ENCODE measurements at places on chromosomes 16 and 17.
A peak's percentile ranks its signal among the peaks of the same experiment; 100 is the strongest.

GRCh38 chr17:75877752-75878173 is 618 bp downstream of the TRIM47 start:
- DNase-seq = peak; percentile 68

DNA sequence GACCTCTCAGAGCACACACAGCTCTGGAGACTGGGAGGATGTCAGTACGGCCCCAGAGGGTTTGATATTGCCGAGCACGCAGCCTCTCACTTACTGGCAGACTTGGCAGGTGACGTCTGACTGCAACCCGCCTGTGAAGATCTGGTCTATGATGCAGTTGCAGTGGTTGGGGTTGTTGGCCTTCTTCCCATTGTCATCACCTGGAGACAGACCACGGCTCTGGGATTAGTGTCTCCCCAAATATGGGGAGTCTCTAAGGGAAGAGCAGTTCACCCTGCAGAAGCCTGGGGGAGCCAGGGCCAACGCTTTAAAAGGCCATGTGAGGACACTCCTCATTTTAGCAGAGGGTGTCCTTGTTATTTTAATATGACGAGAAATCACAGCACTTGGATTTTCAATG is 30.1 kb downstream of the USP22 start:
- no peak for DNase-seq

GRCh38 chr16:3835089-3835602 is 45.4 kb downstream of the CREBBP start:
- no peak for DNase-seq

DNA sequence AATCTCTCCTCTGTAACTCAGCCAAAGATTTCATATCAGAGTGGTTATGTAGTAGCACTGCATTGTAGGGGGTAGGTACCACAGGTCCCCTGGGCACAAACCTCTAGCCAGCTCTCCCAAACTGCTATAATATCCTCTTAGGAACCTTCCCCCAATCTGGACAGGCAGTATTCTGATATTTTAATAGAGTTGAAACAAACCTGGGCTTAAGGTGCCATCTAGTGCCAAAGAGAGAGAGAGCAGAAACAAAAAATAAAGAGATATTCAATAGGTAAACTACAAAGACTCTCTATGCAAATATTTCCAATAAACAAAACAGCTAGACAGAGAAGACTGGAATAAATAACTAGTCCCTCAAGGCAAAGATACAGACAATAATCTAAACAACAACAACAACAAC is 1070.0 kb downstream of the CDH11 start:
- DNase-seq = no peak

GRCh38 chr16:9681508-9681907 is 500.7 kb downstream of the GRIN2A start:
- DNase-seq = no peak

- peak; percentile 100 for DNase-seq
Measured at GRCh38 chr16:22297114-22297870, at the start of gene POLR3E. TSS of gene POLR3E (plus strand) at chr16:22297409. CDS start at chr16:22302969, 5,560 bp downstream.

DNA sequence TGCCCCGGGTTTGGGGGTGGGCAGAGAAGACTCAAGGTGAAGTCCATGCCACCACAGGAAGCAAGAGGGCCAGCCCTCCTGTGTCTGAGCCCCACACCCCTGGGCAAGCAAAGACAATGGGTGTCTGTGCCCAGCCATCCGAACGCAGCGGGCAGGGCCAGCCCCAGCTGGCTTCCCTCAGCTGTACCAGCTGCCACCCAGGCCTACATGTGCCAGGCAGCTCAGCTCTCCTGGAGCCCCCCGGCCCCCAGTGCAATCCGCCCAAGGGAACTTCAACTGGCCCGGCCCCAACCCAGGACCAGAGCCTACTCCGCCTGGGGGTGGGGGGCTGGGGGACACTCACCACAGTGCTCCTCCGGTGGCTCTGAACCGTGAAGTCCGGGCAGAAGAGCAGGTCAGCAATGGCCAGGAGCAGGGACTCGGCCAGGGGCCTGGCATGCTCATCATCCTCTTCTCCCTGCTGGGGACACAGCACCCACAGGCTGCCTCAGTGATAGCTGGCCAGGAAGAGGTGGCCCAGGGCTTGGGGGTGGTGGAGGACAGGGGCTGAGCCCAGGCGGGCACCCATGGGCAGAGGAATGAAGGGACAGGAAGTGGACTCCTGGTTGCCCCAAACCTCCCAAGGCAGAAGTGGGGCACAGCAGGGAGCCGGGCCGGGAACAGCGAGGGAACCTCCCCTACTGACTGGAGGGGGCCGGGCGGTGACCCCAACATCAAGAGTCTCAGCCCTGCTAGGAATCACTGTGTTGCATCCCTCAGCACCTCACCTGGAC is 9.8 kb downstream of the HID1 start:
- DNase-seq = no peak

- DNase-seq = no peak
Measured at GRCh38 chr17:41975099-41976083, 8.8 kb downstream of the CNP start.

GRCh38 chr16:89981414-89981813 is 32.9 kb downstream of the DEF8 start:
- DNase-seq = no peak

DNA sequence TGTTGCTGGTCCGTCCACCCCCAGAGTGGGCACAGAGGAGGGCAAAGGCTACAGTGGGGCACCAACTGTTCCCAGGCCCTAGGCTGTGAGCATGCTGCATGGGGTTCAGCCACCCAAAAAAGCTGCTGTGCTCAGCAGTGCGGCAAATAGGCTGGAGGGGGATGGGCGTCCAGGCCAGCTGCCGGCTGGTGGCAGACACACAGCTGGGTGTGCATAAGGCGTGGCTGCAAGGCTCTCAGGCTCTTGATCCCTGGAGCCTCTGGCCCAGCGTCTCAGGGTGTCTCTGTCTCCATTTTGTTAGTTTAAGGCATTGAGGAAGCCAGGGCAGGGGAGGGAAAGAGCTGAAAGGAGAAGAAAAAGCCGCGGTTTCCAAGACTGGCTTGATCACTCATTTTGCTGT is 8.8 kb downstream of the RPL19 start:
- DNase-seq = no peak

- no peak for DNase-seq
Measured at GRCh38 chr17:1908699-1909309, 79.0 kb downstream of the RPA1 start.

DNA sequence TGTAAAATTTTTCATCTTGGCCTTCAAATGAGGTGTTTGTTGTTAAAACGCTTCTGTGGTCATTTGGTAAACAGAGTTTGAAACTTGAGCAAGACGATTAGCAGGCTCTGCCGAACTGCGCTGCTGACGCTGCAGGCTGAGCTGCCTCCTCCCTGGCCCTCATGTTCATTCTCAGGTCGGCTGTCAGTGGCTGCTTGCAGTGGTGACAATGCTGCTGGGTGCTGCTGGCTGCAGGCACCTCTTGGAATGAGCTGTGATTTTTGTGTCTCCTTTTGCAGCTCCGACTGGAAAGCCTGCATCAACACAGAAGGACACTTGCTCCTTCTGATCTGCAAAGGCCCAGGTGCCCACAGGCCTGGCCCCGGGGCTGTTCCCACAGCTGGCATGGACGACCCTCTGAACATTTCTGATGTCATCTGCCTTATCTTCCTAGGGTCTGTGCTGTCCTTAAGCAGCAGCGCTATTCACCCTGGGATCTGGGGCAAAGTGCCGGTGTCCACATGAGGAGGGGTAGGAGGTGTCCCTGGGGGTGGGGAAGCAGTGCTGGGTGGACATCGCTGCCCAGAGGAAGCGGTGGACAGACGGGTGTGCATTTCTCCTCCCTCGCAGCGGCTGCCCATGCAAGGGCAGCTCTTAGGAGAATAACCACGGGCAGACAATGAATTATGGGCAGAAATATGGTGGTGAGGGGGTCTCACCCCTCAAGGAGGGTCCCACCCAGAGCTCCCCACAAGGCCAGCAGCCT is 23.1 kb upstream of the OSGIN1 start:
- no peak for DNase-seq

GRCh38 chr16:80664226-80664625 is 123.4 kb downstream of the DYNLRB2 start:
- no peak for DNase-seq

DNA sequence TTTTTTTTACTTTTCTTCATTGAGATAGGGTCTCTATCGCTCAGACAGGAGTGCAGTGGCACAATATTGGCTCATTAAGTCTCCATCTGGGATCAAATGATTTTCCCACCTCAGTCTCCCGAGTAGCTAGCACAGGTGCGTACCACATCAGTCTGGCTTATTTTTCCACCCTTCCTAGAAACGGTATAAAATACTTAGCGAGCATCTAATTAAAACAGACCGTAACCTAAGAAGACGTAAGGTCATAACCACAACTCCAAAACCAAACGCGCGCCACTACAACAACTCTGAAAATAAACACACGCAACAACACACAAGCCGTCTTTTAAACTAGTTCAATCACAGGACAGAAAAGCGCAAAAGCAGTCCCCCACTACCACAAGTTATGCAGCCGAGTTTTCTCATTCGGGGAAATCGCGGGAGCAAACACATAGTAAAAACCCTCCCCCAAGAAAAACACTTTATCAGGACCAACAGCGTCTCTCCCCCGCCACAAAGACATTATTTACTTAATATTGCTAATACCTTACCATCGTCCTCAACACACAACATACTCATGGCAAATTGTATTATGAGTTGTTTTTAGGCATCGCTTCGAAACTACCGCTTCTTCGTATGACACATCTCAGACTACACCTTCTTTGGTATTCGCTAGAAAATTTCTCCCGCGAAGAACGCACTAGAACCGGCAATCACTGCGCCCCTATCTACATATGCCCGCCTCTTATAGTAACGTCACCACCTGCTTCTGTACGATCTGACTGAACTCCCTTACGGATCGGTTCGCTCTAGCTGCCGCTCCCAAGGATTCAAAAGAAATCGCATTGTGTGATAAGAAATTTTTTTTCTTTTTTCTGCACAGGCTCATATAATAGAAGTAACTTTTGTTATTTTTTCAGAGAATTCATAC is 32.8 kb downstream of the TEX14 start:
- peak; percentile 57 for DNase-seq

DNA sequence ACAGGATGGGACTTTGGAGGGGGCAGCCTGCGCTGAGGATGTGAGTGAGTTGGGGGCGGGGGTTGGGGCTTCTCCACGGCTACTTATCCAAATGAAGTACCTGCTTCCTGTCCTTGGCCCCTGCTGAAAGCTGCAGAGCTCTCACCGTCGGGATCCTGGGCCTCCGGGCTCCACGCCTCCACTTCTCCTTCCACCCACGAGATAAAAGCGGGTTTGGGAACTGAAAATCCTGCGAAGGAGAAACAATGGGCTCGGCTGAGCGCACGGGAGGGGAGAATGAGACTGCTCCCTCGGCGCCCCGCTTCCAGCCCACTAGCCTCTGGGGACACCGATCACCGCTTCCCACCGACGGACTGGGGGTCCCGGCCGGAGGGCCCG is 486 bp downstream of the ZNF785 start:
- DNase-seq = no peak

DNA sequence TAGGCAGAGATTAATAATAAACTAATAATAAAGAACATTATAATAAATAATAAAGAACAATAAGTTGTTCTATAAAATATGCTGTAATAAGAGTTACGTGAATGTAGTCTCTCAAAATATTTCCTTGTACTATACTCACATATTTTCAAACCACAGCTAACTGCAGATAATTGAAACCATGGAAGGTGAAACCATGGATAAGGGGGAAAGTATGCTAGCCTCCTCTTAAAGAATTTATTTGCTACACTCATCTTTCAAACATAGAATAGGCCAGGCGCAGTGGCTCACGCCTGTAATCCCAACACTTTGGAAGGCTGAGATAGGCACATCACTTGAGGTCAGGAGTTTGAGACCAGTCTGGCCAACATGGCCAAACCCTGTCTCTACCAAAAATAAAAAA is 18.5 kb downstream of the CYTH1 start:
- DNase-seq = no peak

DNA sequence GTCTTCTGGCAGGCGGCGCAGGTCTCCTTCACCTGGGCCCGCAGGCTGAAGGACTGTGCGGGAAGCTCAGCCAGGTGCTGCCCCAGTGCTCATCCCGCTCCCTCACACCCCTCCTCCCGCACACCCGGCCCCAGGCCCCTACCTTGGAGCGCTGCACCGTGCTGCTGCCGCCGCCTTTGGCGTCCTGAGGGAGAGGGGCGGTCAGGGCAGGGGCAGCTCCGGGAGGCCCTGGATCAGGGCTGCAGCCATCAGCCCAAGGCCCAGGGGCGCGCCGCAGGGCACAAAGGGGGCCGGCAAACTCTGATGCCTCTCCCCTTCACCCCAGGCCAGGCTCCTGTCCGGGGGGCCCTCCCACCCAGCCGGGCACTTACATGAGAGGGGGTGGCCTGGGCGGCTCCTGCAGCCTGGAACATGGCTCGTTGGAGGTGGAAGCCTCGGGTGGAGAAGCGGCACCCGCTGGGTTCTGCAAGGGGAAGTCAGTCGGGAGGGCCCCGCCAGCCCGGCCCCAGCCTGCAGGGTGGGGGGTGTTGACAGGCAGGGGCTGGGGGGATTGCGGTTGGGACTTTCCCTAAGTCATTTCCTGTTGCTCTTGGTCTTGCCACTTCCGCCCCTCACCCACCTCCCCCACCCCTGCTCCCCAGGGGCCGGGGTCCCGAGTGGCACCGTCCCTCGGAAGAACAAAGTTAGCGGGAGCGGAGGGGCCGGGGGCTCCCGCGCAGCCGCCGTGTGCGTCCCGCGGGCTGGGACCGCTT is 863 bp downstream of the LIMD2 start:
- DNase-seq = peak; percentile 80

- no peak for DNase-seq
Measured at GRCh38 chr17:47632991-47633390, 16.7 kb upstream of the KPNB1 start.

- DNase-seq = no peak
Measured at GRCh38 chr17:75400326-75400939, 5.0 kb downstream of the GRB2 start.

- DNase-seq = no peak
Measured at GRCh38 chr17:2008332-2009126, 16.6 kb downstream of the RTN4RL1 start.

DNA sequence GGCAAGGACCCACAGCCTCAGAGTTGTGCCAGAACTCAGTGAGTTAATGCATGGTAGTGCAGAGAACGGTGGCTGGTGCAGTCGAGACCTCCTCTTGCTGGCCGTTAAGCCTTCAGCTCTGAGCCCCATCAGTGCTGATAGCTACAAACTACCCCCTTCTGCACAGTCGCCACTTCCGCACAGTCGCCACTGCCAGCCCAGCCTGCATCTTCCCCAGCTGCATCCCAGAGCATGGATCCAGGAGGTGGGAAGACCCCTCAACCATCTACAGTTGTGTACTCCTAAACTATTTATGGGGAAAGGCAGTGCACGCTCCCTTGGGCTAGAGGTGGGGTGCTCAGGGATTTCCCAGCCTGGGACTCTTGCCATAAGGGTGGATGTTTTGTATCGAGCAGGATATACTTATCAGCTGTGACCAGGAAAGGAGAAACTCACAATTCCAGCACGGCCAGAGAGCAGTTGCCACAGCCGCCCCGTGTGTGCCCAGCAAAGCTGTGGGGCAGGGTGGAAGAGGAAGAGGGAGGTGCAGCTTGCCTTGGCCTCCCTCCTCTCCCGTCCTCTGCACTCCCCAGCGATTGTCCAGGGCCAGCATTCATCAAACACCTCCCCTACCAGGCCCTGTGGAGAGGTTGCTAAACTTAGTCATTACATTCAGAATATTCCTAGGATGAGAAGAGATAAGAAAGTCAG is 49.5 kb upstream of the CMIP start:
- DNase-seq = no peak
